ENCODE measurements at places on chromosomes 1 and 21. TPM values are rescaled to one million over a fixed set of nuclear protein-coding genes. Genes with fewer than 3 reads are reported as not detected.

DNA sequence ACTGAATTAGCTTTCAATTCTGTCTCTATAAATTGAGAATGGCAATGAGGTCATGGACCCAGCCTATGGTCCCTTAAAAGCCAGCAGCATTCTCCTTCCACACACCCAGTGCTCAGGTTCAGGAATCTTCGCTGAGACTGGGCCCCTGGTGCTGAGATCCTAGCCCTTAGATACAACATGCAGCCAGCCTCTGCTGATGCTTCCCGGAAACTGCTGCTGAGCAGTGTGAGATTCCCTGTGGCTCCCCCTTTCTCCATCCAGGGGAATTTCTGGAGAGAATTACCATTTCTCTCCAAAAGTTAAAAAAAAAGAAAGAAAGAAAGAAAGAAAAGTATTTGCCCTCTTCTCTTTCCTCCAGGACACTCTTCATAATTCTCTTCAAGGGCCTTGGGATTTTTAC lies 31.7 kb upstream of the RALGPS2 start:
- H3K27me3 ChIP-seq: no peaks in the 10 kb centered on the region
- DNase-seq: no peak
- H3K27ac ChIP-seq: no peak overlapping the region

- no peaks in the 10 kb centered on the region for H3K27me3 ChIP-seq
- H3K27ac ChIP-seq: no peak overlapping the region
Observed at GRCh38 chr21:45993210-45994085, 11.9 kb downstream of the COL6A1 start.

DNA sequence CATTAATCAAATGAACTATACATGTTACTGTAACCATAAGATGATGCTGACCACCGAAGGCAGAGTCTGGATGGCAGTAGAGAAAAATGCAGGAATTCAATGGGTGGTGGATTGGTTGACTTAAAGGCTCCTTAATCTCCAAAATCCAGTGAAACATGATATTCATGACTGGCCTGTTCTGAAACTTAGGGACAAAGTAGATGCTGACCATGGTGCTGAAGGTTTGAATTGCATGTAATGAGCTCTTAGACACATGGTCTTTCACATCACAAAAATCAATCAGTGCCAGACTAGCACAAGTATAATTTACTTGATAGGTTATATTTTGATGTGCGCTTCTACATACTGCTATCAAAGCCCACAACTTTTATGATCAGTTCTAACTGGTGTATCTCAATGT lies 30.9 kb upstream of the NTMT2 start:
- no peaks in the 10 kb centered on the region for H3K4me1 ChIP-seq
- no peak overlapping the region for H3K4me3 ChIP-seq
- no peaks in the 10 kb centered on the region for H3K27me3 ChIP-seq

DNA sequence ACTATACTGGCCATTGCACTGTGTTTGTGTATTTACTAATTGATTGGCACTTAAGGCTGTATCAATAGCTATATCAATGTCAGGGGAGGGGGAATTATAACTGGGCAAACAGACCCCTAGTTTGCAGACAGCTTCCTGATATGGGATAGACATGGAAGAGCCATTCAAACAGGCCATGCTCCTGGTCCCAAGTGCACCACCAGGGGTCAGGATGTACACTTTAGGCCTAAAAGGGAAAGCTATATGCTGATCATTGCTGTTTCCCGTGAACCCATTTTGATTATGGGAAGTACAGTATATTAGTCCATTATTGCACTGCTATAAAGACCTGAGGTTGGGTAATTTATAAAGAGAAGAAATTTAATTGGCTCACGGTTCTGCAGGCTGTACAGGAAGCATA lies 124.9 kb upstream of the BACE2 start:
- peaks cover 2% of the 10 kb centered on the region for H3K27me3 ChIP-seq
- H3K4me1 ChIP-seq: no peaks in the 10 kb centered on the region
- H3K36me3 ChIP-seq: no peaks in the 10 kb centered on the region
- H3K4me3 ChIP-seq: no peak overlapping the region
- no peak for DNase-seq

- no peak overlapping the region for H3K4me3 ChIP-seq
- DNase-seq: peak; percentile 16
- peaks cover 6% of the 10 kb centered on the region for H3K4me1 ChIP-seq
- no peaks in the 10 kb centered on the region for H3K36me3 ChIP-seq
Observed at GRCh38 chr1:111778541-111779051, 22.9 kb downstream of the DDX20 start.

Gene TMEM82
- total RNA-seq: not detected

Gene THEMIS2
- 0.79 TPM for total RNA-seq

Gene CYP4B1
- total RNA-seq: not detected
